ENCODE measurements at places on chromosomes 2 and 18. TPM values are rescaled to one million over a fixed set of nuclear protein-coding genes. Genes with fewer than 3 reads are reported as not detected.

GRCh38 chr2:12685145-12685544 lies 31.6 kb upstream of the TRIB2 start:
- DNase-seq, result no peak

- DNase-seq, result no peak
Measured at GRCh38 chr2:139992078-139992477, 1211.9 kb upstream of the NXPH2 start.

GRCh38 chr2:189466656-189467055 lies 25.4 kb downstream of the WDR75 start:
- no peak for DNase-seq

DNA sequence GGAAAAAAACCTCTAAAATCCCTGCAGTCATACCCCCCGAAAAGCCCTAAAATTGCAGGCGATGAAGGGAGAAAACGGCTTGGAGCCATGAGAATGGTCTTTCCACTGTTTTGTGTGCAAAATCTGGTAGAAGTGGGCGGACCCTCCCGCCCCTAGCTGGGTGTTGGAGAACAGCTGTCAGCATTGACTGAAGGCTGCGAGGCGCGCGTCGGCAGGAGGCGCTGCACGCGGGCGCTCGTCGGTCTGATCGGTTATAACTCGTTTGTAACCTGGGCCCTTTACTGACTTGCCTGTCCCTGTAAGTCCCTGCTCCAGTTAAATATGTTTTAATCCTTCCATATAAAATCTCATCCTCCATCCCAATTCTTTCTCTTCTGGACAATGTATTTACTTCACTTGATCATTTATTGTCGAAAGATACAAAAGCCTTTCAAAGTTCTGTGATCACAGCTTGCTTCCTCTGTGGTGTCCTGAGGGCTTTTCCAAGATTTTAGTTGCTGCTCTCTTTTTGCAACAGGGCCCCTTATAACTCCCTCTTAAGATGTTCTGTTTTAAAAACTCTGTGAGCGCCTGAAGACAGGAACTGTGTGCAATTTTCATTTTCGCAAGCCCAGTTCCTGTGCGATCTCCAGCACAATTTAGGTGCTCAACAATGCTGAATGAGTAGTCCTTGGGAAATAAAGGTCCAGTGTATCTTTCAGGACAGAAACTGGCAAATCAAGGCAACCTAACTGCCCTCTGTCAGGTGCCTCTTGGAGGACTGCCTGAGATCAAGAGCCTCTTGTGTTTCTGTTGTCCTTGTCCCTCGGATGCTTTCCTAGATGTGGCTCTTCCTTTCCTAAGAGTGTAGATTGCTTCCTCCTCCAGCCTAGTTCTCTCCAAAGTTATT lies 918 bp upstream of the HNRNPLL start:
- DNase-seq, result peak; percentile 97

GRCh38 chr18:52869349-52869923 lies 529.4 kb downstream of the DCC start:
- no peak for DNase-seq

- DNase-seq, result no peak
Measured at GRCh38 chr2:50476174-50476573, 555.8 kb downstream of the NRXN1 start.

DNA sequence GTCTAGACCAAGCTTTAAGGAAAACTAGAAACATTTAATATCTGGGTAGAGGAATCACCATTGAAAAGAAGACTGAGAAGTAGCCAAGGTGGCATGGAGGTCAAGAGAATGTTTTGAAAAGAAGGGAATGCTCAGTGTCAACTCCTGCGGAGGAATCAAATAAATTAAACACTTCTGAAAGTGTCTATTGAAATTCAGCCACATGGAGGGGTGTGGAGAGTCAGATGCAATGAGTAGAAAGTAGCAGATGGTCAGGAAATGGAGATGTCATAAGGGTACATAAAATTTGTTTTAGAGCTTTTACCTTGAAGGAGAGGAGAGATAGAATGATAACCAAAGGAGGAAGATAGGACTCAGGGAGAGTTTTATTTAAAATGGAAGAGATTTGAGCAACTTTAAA lies 35.1 kb downstream of the NLRC4 start:
- DNase-seq, result no peak

GRCh38 chr2:16096962-16097361 lies 156.6 kb downstream of the MYCN start:
- DNase-seq, result no peak

- no peak for DNase-seq
Measured at GRCh38 chr2:186882511-186883071, 33.6 kb upstream of the ZSWIM2 start.

DNA sequence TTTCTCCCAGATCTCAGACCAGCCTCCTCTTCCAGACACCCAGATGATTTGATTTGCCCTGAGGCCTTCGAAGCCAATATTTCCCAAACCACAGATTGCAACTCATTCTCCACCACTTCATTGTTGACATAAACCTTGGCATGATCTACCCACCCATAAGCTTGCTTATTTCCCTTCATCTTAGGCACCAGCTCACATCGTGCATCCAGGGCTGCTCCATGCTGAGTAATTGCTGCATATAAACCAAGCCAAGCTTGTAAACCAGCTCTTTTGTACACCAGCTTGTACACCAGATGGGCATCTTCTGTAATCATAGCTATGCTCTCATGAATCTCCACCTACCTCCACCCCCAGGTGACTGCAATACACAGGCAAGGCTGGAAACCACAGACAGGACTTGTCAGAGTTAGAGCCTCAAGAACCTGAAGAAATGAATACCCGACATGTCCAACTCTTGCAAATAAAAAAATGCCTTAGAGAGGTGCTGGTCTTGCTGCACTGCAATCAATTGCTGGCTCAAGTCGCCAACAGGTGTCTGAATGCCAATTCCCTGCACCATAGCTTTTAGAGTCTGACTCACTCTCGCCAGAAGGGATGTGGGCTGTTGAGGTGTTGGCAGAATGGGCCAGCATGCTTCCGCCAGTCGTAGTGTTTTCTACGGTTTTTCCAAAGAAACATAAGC lies 31.5 kb downstream of the TRABD2A start:
- no peak for DNase-seq

GRCh38 chr2:204201507-204201906 lies 264.9 kb downstream of the ICOS start:
- DNase-seq, result no peak

DNA sequence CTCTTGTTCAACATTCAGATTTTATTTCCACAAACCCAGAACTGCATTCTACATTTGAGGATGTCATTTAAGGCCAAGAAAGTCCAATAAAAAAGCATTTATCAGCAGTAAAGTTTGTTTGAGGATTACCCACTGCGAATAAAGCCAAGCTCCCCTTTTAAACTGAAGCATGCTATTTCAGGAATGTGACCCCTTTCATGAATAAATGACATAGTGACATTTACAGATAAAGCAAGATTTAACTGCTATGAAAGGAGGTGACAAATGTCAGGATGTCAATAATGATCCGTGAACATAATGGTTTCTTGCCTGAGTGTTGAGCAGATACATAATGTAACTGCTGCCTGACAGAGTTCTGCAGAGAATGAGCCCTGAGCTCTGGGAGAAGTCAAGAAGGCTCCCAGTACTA lies 146.3 kb downstream of the TDRD15 start:
- DNase-seq, result no peak

DNA sequence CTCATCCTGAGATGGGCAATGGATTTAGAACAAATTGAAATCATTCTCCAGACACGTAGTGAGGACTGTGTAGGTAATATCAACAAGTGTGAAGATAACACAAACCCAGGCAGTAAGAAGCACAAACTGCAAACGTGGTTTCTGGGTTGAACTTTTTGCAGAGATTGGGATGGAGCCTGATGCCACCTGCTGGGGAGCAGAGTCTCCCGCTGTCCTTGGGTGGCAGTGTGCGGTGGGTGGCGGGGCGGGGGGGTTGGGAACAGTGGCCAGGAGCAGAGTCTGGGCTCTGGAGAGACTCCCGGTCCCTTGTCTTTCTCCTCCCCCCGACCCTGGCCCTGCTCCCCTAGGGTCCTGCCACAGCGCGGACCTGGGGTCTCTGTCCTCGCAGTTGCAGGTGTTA lies 19.5 kb downstream of the TRAF3IP1 start:
- no peak for DNase-seq

- DNase-seq, result no peak
Measured at GRCh38 chr2:136818839-136819238, 53.5 kb downstream of the THSD7B start.

- no peak for DNase-seq
Measured at GRCh38 chr2:16115881-16116830, 175.8 kb downstream of the MYCN start.

GRCh38 chr18:56086176-56086575 lies 498.2 kb upstream of the TCF4 start:
- DNase-seq, result no peak

- DNase-seq, result no peak
Measured at GRCh38 chr2:86284987-86285386, 52.4 kb downstream of the REEP1 start.

GRCh38 chr2:150178591-150178990 lies 308.9 kb downstream of the RND3 start:
- no peak for DNase-seq

GRCh38 chr2:173240083-173240482 lies 114.6 kb upstream of the CDCA7 start:
- no peak for DNase-seq

GRCh38 chr2:221473451-221473850 lies 98.7 kb downstream of the EPHA4 start:
- no peak for DNase-seq

DNA sequence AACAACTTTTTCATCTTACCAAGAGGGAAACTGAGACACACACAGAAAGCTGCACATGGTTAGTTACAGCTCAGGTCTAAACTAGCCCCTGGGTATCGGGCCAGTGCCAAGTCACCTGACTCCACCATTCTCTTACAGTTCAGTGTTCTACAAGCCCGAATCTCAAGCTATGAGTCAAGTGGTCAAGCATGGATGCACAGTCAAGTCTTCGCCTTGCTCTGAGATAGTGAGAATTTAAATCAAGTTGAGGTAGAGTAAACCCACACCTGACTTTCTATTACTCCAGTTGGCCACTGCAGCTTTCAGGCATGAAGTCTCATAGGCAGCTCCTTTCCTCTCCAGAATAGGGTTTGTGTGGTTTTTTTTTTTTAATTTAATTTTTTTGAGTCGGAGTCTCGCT lies 34.5 kb upstream of the ARL5A start:
- no peak for DNase-seq

- no peak for DNase-seq
Measured at GRCh38 chr2:235694721-235695601, 201.1 kb downstream of the AGAP1 start.

TSGA10 gene
- 9.4 TPM for total RNA-seq

SP110 gene
- total RNA-seq, result 22.2 TPM

MAP2 gene
- 121 TPM for total RNA-seq

OTOS gene
- not detected for total RNA-seq

DYSF gene
- total RNA-seq, result 63.9 TPM

ITGB6 gene
- 64.1 TPM for total RNA-seq

FOXI3 gene
- not detected for total RNA-seq

EN1 gene
- not detected for total RNA-seq

MTHFD2 gene
- total RNA-seq, result 8.4 TPM

RND3 gene
- total RNA-seq, result 36.5 TPM

FBXO41 gene
- total RNA-seq, result 4.9 TPM

KIF1A gene
- total RNA-seq, result not detected

BOLL gene
- total RNA-seq, result not detected

FBXO48 gene
- total RNA-seq, result 1.2 TPM
